Activated B cell treated with CpG ODN at 0.5 μM for 24 hours (primary cell): ENCODE measurements at places on chromosomes 1 and 21. TPM values are rescaled to one million over a fixed set of nuclear protein-coding genes. Genes with fewer than 3 reads are reported as not detected.

DNA sequence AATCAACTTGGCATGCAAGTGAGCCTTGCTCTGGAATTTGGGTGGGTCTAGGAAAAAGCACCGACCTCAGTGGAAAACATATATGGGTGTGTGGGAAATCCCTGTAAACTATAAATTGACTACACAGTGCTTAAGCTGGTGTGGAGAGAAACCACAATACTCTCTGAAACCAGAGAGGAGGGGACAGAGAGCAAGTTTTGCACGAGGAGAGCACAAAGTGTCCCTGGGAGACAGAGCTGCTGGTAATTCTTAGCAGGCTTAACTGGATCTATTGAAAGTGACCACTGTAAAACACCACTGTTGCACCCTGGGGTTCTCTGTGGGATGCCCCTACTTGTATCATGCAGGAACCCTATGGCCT, 12.8 kb downstream of the KCNJ15 start:
- no peaks in the 10 kb centered on the region for H3K4me1 ChIP-seq
- H3K4me3 ChIP-seq, result no peak overlapping the region
- H3K27me3 ChIP-seq, result no peaks in the 10 kb centered on the region
- no peak for DNase-seq
- no peak overlapping the region for H3K27ac ChIP-seq

- no peaks in the 10 kb centered on the region for H3K36me3 ChIP-seq
- H3K27me3 ChIP-seq, result no peaks in the 10 kb centered on the region
- no peak for DNase-seq
- H3K27ac ChIP-seq, result no peak overlapping the region
- no peak overlapping the region for H3K4me3 ChIP-seq
Measured at GRCh38 chr1:186152620-186153239, 222.3 kb downstream of the TPR start.

DNA sequence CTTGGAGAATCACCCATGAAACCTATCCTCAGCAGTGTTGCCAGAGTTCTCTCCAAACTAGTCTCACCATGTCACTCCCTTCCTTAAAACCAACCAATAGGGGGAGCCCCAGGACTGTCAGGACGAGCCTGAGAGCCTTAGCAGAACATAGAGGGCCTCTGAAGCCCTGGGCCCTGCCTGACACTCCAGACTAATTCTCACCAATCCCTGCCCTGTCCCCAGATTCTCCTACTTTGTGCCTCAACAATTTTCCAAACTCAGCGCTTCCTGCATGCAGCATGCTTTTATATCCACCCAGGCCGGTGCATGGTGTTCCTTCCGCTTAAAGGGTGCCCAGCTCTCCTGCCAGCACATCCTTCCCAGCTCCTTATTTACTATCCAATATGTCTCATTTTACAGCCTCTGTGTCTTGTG, 42.7 kb downstream of the HSD3B1 start:
- DNase-seq, result no peak
- H3K27ac ChIP-seq, result no peak overlapping the region
- H3K36me3 ChIP-seq, result no peaks in the 10 kb centered on the region
- H3K4me1 ChIP-seq, result peaks cover 4% of the 10 kb centered on the region
- H3K27me3 ChIP-seq, result no peaks in the 10 kb centered on the region

DNA sequence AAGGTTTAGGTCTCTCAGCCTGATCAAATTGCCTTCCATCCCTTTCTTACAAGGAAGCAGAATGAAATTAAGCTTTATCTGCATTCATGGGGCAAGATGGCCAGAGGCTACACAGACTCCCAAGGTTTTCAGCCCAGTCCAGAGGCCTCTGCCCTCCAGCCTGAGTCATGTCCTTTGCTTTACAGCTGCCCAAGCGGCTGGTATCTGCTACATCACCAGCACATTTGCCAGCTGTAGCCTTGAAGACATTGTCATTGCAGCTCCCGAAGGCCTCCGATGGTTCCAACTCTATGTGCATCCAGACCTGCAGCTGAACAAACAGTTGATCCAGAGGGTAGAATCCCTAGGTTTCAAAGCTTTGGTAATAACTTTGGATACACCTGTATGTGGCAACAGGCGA, 16.0 kb downstream of the HAO2 start:
- no peak overlapping the region for H3K27ac ChIP-seq
- H3K27me3 ChIP-seq, result no peaks in the 10 kb centered on the region
- no peak for DNase-seq
- no peak overlapping the region for H3K4me3 ChIP-seq
- no peaks in the 10 kb centered on the region for H3K36me3 ChIP-seq
- no peaks in the 10 kb centered on the region for H3K4me1 ChIP-seq

GRCh38 chr1:150282558-150282958, 204 bp downstream of the CIART start:
- H3K27me3 ChIP-seq, result peaks cover 3% of the 10 kb centered on the region
- peak overlapping the region; percentile 85 for H3K4me3 ChIP-seq
- peak overlapping the region; percentile 42 for H3K27ac ChIP-seq
- DNase-seq, result peak; percentile 37
- H3K36me3 ChIP-seq, result no peaks in the 10 kb centered on the region
- peaks cover 20% of the 10 kb centered on the region for H3K4me1 ChIP-seq

- H3K27me3 ChIP-seq, result no peaks in the 10 kb centered on the region
- no peak for DNase-seq
- H3K4me3 ChIP-seq, result no peak overlapping the region
- H3K36me3 ChIP-seq, result no peaks in the 10 kb centered on the region
Measured at GRCh38 chr1:91499904-91500755, 521 bp upstream of the CDC7 start.

GRCh38 chr1:175075572-175076568, 8.2 kb downstream of the TNN start:
- no peak for DNase-seq
- H3K36me3 ChIP-seq, result no peaks in the 10 kb centered on the region
- peaks cover 29% of the 10 kb centered on the region for H3K27me3 ChIP-seq
- no peak overlapping the region for H3K4me3 ChIP-seq
- H3K4me1 ChIP-seq, result peaks cover 6% of the 10 kb centered on the region

DNA sequence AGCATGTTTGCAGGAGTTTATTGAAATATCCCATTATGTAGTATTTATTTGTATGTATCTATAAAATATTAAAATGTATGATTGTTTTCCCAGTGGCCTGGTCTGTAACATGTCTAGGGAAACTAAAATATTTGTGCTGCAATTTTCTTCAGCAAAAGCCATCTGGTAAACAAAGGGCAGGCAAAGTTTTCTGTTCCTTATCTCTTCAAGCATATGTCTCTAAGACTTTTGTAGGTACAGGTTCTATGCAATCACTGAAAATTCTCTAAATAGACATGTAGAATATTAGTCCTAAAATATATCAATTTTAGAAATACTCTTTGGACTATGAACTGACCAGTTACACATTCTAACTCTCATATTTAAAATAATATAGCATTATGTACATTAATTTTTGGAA, 585.8 kb upstream of the RGS18 start:
- H3K4me1 ChIP-seq, result no peaks in the 10 kb centered on the region
- H3K4me3 ChIP-seq, result no peak overlapping the region

DNA sequence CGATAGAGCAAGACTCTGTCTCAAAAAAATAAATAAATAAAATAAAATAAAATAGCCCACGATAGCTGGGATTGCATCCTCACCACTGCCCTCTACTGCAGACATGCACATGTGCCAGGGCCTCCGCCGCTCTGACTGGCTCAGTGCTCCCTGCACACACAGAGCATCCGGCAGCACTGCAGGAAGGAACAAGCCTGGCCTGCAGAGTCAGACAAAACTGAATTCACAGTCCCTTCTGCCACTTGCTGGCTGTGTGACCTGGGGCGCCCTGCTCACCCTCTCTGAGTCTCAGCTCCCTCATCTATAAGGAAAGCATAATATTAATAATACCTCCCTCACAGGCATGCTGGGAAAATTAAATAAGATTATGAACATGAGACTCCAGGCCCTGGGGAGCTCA, 35.4 kb downstream of the CSMD2 start:
- DNase-seq, result no peak
- H3K27me3 ChIP-seq, result peaks cover 4% of the 10 kb centered on the region
- no peak overlapping the region for H3K4me3 ChIP-seq

GRCh38 chr1:179968994-179969919, 14.6 kb downstream of the CEP350 start:
- H3K27ac ChIP-seq, result no peak overlapping the region
- no peaks in the 10 kb centered on the region for H3K27me3 ChIP-seq
- no peak for DNase-seq
- H3K36me3 ChIP-seq, result peaks cover 12% of the 10 kb centered on the region

DNA sequence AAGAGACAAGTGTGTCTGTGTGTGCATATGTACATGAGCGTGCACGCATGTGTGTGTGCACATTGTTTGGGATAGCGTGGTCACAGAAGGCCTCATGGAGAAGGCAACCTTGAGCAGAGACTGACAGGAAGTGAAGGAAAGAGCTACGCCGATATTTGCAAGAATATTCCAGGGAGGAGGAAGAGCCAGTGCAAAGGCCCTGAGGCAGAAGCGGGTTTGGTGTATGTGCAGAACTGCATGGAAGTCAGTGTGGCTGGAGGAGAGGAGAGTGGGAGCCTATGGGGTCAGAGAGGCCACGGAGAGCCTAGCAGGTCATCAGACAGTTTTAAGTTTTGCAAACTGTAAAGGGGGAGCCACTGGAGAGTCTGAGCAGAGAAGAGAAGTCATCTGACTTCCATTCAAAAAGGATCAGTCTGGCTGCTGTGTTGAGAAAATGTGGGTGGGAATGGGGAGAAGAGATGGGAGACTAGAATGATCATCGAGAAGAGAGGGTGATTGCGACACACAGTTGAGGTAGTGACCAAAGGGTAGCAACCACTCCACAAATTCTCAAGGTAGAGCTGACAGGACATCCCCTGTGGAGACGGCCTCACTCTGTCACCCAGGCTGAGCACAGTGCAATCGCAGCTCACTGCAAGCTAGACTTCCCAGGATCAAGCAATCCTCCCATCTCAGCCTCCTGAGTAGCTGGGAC, 3.9 kb downstream of the CELA2B start:
- no peaks in the 10 kb centered on the region for H3K4me1 ChIP-seq
- no peak overlapping the region for H3K27ac ChIP-seq
- no peaks in the 10 kb centered on the region for H3K36me3 ChIP-seq
- DNase-seq, result no peak

- H3K27ac ChIP-seq, result peak overlapping the region; percentile 91
- peak overlapping the region; percentile 79 for H3K4me3 ChIP-seq
- peaks cover 93% of the 10 kb centered on the region for H3K4me1 ChIP-seq
- H3K36me3 ChIP-seq, result peaks cover 21% of the 10 kb centered on the region
- DNase-seq, result no peak
- no peaks in the 10 kb centered on the region for H3K27me3 ChIP-seq
Measured at GRCh38 chr1:27478098-27478497, 11.9 kb downstream of the WASF2 start.

GRCh38 chr1:81509594-81509993, 291.1 kb upstream of the ADGRL2 start:
- no peaks in the 10 kb centered on the region for H3K27me3 ChIP-seq
- no peak overlapping the region for H3K27ac ChIP-seq
- H3K4me1 ChIP-seq, result peaks cover 5% of the 10 kb centered on the region
- no peak for DNase-seq
- no peaks in the 10 kb centered on the region for H3K36me3 ChIP-seq
- no peak overlapping the region for H3K4me3 ChIP-seq

DNA sequence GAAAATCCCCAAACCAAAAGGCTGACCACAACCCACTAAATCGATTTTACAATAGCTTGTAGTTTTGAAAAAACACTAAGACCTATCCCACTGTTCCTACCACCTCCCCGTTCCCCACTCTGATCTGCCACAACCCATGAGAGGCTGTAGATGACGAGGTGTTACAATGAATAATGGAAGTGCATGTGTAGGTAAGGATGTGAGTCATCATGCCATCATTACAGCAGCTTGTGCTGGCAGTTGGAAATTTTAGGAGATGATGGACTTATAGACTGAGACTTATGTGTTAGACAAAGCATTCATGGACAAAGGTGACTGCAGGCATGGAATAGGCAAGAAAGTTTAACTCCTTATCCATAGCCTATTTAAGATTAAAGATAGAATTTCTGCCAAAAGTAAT, 184.7 kb upstream of the CACYBP start:
- no peak for DNase-seq
- peaks cover 31% of the 10 kb centered on the region for H3K4me1 ChIP-seq
- no peak overlapping the region for H3K4me3 ChIP-seq
- peaks cover 27% of the 10 kb centered on the region for H3K36me3 ChIP-seq

DNA sequence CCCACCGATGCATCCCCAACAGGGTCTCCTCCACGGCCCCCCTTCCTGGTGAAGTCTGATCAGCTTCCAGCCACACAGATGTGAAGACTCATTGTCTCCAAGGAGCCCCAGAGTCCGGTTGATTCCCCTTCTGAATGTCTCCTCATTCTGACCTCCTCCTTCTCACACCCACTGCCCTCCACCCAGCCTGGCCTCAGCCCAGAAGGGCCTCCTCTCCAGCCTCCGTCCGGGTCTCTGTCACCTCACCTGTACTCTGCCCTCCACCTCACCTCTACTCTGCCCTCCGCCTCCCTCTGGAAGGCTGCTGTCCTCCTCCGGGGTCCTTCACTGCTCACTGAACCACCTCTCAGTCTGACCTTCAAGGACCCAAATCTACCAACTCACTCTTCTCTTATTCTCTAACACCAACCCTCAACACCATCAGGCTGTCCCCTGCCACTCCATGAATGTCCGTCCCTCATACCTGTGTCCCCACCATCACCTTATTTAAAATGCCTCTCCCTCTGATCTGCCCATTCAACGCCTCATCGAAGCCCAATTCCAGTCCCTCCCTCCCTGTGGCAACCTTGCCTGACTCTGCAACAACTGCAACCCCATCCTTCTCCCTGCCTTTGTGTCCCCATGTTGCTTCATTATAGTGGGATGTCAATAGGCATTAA, 201.2 kb downstream of the TOMM20 start:
- no peaks in the 10 kb centered on the region for H3K27me3 ChIP-seq
- H3K4me1 ChIP-seq, result peaks cover 32% of the 10 kb centered on the region
- H3K4me3 ChIP-seq, result peak overlapping the region; percentile 78
- H3K36me3 ChIP-seq, result no peaks in the 10 kb centered on the region
- DNase-seq, result no peak

DNA sequence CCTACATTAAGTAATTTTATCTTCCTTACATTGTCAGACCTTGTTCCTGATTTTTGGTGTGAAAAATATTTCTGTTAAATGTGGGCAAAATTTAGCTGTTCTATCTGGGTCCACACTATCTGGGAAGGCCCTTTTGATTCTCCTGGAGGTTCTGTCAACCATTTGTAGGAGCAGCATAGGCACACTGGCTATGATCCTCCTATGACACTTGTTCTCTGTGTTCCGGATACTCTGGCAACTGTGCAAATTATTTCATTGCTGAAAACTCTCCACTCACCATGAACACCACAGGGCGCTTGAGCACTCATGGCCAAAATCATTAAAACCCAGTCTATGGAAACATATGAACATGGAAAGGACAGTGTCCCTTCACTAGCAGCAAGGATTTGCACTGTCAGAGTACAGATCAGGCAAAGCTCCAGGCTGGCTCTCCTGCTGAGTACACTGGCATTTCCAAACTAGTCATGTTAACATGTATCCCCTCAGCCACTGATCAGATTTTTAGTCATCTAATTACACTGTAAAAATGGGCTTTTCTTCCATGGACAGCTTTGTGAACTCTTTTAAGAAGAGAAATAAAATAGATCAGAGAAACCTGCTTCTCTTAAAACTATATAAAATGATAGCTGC, 43.9 kb upstream of the SGIP1 start:
- peaks cover 5% of the 10 kb centered on the region for H3K4me1 ChIP-seq
- no peak overlapping the region for H3K27ac ChIP-seq
- no peak overlapping the region for H3K4me3 ChIP-seq
- no peaks in the 10 kb centered on the region for H3K36me3 ChIP-seq

TDRD10 gene
- not detected in 2 replicates for total RNA-seq

LCE7A gene
- not detected in 2 replicates for total RNA-seq

RAB3B gene
- total RNA-seq, result 0.02 TPM in 1 of 2 replicates, not detected in the other

IKBKE gene
- 52.9 and 56.3 TPM in 2 replicates for total RNA-seq

USH2A gene
- total RNA-seq, result not detected in 2 replicates
